ENCODE measurements at places on chromosomes 7 and 10.
A peak's percentile ranks its signal among the peaks of the same experiment; 100 is the strongest.

GRCh38 chr7:86720306-86720705 is 76.6 kb downstream of the GRM3 start:
- no peak for DNase-seq

DNA sequence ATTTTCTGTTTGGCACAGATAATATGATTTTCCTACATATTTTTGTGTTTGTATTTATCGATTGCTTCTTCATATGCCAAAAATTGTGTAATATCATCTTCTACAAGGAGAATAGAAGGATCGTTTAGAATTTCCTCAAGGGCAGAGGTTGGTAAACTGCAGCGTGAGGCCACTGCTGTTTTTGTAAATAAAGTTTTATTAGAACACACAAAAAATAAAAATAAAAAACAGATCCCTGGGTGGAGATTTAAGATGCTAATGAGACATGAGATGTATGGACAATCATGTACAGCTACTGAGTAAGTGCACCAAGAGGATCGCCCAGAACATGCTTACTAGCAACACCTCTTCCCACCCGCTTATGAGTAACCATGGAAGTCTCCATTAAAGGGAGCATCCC is 9.6 kb downstream of the LYZL2 start:
- no peak for DNase-seq

DNA sequence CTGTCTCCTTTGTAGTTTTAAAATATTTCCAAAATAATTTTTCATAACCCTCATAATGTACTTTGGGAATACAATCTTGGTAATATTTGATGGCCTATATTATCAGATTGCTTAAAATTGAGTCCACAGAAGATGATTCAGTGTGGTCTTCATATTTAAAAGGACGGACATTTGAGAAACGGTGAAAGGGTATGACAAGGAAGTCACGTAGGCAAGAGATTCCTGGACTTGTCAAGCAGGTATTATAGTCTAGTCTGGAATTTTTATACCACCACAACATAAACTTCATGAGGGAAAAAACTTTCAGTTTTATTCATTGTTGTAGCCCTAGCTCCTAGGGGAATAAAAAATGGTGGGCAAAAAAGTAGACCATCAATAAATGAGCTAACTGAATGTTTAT is 82.3 kb downstream of the KMT2E start:
- DNase-seq = no peak

GRCh38 chr7:43764039-43764761 is 5.7 kb downstream of the BLVRA start:
- no peak for DNase-seq

DNA sequence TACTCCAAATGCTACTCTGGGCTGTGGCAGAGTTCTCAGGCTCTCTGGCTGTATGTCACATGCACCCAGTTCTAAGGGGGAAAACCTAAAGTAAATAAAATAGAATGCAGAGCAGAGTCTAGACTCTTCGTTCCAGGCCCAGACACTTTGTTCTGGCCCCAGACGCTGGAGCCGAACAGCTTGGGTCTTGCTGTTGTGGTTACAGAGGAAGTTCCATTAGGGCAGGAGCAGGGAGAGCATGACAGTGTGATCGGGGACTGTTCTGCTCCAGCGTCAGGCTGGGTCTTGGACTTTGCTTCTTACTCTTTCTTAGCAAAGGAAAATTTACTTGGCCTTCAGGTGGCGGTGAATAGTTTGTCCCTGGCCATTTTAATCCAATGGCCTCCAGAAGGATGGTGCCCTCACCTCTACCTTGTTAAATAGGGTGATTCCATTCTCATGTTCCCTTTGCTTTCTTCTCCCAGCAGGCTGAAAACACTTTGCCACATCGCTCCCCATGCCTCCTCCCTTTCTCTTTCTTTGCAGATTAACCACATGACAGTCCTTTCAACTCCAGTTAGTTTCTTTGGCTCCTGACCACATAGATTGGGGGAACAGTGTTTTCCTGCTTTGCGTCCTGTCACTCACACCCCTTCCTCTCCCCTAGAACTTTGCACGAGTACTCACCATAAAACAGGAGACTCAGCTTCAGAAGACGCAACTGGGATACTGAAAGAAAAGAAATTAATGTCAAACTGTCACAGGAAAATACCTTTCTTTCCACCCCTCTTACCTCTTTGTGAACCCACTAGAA is 730.8 kb downstream of the SUGCT start:
- DNase-seq = no peak

DNA sequence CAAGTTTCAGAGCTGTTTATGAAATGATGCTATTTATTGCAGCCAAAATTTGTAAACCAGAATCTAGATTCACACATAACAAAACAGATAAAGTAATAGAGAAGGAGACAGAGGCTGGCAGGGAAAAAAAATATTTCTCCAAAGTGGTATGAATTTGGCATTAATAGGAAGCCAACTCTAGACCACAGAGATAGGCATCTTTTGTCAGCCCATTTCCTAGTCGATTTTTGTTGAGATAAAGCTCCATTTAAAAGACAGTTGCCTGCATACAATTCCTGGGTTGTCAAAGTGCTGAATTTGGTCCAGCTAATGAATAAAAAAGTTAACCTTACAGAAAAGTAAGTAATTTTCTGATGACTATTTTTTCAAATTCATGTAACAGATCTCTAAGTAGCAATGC is 219.3 kb downstream of the ELMO1 start:
- no peak for DNase-seq

DNA sequence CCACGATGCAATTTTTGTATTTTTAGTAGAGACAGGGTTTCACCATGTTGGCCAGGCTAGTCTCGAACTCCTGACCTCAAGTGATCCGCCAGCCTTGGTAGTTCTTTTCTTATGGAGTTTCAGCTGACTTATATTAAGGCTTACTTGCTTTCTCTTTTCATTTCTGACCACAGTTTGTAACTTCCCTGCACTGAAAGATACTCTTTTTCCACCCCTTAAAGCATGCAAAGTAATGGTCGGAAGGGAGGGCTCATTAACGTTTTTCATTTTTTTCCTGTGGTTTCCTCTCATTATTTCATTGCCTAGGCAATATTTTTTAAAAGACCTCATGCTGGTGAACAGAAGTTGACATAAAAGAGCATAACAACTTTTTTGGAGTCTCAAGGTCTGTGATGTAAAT is 27.0 kb downstream of the ADRB1 start:
- DNase-seq = no peak

DNA sequence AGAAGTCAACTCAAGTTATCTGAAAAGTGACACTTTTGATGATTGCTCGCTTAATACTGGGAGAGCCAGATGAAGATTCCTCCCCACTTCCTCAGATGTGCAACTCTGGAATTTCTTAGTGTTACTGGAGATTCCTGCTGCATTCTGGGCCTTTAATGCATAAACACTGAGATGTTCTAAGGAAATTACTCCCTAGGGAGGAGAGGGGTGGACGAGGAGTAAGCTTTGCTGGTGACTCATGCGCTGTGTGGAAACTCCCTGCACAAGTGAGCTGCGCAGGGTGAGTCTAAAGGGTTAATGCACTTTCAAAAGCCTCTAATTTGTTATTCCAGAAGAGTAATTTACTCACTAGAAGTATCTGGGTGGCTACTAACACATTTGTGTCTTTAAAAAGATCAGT is 46.3 kb downstream of the EGFR start:
- DNase-seq = no peak

- no peak for DNase-seq
Observed at GRCh38 chr7:49150486-49150885, 226.1 kb downstream of the CDC14C start.

GRCh38 chr7:120992272-120992964 is 3.9 kb downstream of the CPED1 start:
- DNase-seq = no peak

GRCh38 chr10:119536508-119537025 is 6.0 kb downstream of the RGS10 start:
- no peak for DNase-seq

- peak; percentile 3 for DNase-seq
Observed at GRCh38 chr10:58755677-58756076, 243.0 kb downstream of the BICC1 start.

GRCh38 chr10:29011516-29011915 is 277.4 kb upstream of the LYZL1 start:
- no peak for DNase-seq

GRCh38 chr7:44445986-44446671 is 44.3 kb downstream of the NUDCD3 start:
- no peak for DNase-seq

- DNase-seq = no peak
Observed at GRCh38 chr7:64947252-64948000, 43.4 kb downstream of the ZNF117 start.

DNA sequence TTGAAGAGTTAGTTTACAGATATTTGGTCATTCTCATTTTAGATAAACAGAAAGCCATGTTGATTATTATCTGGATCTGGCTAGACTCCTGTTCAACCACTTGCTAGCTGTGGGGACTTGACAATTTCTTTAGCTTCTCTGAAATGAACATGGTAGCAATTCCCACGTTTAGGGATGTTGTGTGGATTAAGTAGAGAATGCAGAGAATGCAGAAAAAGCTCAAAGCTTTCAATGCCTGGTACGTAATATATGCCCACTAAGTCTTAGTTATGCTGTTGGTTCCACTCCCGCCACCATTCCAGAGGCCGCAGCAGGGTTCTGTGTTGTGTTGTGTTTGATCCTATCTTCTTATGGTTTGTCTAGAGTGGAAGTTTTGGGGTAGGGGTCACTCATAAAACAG is 39.2 kb upstream of the RPA3 start:
- no peak for DNase-seq

DNA sequence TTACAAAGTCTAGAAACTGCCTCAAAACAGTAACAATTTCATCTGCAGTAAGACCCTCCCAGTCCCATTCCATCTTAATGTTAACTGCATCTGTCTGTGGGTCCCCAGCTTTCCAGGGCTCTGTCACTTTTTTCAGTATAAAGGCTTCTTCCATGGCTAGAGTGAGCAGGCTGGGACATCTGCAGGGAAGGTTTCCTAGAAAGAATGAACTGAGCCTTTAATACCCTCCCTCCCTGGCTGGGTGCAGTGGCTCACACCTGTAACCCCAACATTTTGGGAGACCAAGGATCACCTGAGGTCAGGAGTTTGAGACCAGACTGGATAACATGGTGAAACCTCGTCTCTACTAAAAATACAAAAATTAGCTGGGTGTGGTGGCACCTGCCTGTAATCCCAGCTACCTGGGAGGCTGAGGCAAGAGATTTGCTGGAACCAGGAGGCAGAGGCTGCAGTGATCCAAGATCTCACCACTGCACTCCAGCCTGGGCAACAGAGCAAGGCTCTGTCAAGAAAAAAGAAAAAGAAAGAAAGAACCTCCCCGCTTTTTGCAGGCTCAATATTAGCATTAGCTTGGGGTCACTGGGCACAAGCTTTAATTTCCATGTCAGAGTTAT is 3.4 kb downstream of the ERV3-1 start:
- no peak for DNase-seq

GRCh38 chr7:123674399-123675180 is 18.9 kb downstream of the LMOD2 start:
- no peak for DNase-seq

- peak; percentile 99 for DNase-seq
Observed at GRCh38 chr7:55309040-55309991, 55.8 kb upstream of the LANCL2 start.

- no peak for DNase-seq
Observed at GRCh38 chr7:2817456-2817855, 26.7 kb downstream of the GNA12 start.

DNA sequence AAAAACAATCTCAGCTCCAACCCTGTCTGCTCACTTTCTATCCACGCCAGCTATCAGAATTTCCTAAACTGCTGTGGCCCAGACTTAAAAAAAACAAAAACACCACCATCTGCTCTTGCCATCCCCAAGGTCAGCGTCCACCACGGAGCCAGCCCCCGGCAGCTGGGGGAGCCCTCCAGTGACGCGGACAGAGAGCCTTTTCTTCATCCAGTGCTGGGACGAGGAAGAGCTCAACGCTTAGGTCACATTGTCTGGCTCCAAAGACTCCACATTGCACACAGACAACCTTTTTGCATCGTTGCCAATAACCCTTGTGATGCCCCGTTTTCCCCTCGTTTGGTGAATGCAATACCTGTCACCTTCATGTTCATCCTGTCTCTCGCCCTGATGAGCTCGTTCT is 67.4 kb upstream of the GNA12 start:
- no peak for DNase-seq

DNA sequence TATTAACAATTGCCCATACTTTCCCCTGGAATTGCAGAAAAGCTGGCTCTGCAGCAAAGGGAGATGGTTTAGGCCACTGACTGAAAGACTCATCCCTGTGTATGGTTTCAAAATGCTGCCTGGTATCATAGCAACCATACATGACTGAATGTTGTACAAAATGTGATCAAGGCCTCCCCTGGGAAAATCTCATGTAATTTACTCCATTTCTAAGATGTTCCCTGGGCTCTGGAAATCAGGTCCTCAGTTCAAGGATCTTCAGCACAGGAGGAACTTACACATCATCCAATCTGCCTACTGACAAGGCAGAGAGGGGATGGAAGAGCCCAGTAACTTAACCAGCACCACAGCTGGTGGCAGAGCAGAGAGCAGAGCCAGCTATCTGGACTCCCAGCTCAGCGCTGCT is 111.8 kb downstream of the JAZF1 start:
- no peak for DNase-seq

DNA sequence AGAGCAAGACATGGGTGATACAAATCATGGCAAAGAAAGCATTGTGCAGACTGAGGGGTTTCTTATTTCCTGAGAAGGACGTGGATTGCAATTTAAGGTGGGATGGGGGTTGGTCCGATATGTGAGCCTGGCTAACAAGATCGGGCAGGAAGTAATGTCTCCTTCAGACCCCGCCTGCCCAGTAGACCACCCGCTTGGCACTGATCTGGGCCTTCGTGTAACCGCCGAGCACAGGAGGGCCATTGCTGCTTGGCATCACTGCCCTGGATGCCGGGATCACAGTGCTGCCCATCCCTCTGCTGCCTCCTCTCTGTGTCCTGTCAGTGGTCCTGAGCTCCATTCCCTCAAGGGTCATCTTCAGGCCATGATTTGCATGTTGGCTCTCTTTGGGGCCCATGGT is 214.6 kb upstream of the ZNF32 start:
- no peak for DNase-seq

DNA sequence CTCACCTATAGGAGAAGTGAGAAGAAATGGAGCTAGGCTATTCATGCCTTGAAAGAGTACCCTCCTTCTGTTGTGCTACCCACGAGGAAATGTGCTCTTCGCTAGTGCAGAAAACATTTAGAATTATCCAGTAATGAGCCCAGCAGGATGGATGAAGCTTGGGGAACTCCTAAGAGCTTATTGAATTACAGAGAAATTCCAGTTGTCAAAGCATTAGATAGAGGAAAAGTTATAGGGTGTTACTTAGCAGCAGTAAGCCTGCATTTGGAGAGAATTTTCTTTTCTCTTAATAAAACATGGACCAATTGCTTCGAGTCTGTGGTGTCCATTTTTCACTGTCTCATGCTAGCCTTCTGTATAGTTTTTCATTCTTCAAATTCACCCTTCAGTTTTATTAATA is 5.0 kb downstream of the R3HCC1L start:
- DNase-seq = no peak

- peak; percentile 60 for DNase-seq
Observed at GRCh38 chr7:36198854-36199266, 45.8 kb downstream of the EEPD1 start.

Data from activated CD4-positive, alpha-beta T cell treated with anti-CD3 and anti-CD28 coated beads, Interleukin-10, Interleukin-2, amounts not matched to agents 100 ng/mL and 50 ng/mL, durations not matched to agents 16 hours and 8 hours (primary cell).